ENCODE measurements at places on chromosomes 11 and 22.

GRCh38 chr11:15825976-15826650 is 530.2 kb downstream of the SOX6 start:
- DNase-seq: no peak

GRCh38 chr22:20584872-20585638 is 77.6 kb downstream of the MED15 start:
- DNase-seq: no peak

GRCh38 chr11:131662993-131663392 is 292.6 kb downstream of the NTM start:
- DNase-seq: no peak

DNA sequence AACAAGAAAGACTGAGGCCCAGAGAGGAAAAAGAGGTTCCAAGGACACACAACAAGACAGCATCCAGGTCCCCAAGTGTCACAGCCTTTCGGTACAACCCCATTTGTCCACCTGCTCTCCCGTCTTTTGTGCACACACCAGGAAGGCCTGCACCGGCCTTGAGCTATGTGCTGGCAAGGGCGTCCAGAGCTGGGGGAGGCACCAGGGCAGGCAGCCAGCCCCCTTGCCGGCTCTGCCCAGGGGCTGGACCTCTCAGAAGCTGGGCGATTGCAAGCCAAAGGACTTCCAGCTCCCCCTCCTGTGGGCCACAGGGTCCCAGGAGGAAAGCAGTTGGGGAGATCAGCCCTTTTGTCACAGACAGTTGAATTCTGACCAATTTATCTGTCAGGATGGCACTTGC is 210.5 kb downstream of the MN1 start:
- DNase-seq: no peak

DNA sequence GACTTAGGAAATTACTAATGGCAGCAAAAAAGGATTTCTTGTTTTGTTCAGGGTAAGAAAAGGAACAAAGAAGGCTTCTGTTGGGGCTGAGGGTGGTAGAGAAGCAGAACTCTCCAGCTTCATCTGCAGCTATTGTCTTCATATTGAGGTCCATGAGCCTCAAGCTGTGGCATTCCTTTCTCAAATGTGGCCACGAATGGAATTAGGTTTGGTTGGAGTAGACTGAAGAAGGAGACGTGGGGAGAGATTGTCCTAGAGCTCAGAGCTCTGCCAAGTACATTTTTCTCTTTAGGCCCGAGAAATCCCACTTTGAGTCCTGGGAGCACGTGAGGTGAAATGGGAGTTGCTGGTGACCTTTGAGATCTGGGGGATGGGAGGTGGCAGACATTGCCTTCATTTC is 25.8 kb upstream of the MYOD1 start:
- no peak for DNase-seq

DNA sequence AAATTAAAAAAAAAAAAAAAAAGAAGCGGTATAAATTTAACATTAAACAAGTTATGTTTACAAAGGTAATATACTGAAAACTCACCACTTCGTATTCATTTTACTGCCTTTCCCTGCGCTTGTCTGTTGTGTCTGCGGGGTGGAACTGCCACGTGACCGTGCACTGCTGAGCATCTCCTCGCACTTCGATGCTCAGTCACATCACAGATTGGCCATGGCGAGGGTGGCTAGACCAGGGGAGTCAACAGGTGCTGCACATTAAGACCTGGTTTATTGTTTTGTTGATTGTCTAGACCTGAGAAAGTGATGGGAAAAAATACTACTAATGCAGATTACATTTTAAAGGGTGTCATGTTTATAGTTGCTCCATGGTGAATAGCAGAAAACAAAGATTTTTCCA is 22.8 kb upstream of the TUB start:
- DNase-seq: no peak

Data from left renal pelvis (tissue), 4 donors.